ENCODE measurements at places on chromosomes 3 and 15.

- no peak for DNase-seq
Measured at GRCh38 chr3:149278911-149279310, 54.5 kb downstream of the TM4SF18 start.

- no peak for DNase-seq
Measured at GRCh38 chr3:54784021-54784420, 143.8 kb downstream of the LRTM1 start.

- no peak for DNase-seq
Measured at GRCh38 chr3:98734735-98735134, 28.4 kb upstream of the ST3GAL6 start.

DNA sequence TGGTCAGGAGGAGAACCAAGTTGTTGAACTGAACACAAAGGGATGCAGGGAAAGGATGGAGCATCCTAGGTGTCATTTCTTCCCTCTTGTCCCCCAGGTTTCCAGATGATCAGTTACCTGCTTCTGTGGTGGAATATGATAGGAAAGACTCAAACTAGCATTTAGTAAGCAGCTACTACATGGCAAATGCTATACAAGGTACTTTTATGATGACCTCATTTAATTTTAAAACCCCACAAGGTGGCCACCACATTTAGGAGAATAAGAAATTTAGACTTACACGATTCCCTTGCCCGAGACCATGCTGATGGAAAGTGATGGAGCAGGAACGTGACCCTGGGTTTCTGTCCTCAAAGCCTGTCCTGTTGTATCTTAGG is 40.9 kb downstream of the CCR4 start:
- no peak for DNase-seq

GRCh38 chr3:13303410-13303809 is 116.7 kb downstream of the NUP210 start:
- DNase-seq, result no peak

- no peak for DNase-seq
Measured at GRCh38 chr3:151135541-151136337, 50.3 kb downstream of the MED12L start.

Measured in WTC11 (cell line).